Stimulated activated CD8-positive, alpha-beta memory T cell treated with anti-CD3 and anti-CD28 coated beads, Interleukin-4, amount 100 ng/mL, for 24 hours (primary cell): ENCODE measurements at places on chromosomes 4 and X.

- no peak for DNase-seq
These were observed 77.6 kb downstream of the COX18 start for GRCh38 chr4:72991873-72992272.

DNA sequence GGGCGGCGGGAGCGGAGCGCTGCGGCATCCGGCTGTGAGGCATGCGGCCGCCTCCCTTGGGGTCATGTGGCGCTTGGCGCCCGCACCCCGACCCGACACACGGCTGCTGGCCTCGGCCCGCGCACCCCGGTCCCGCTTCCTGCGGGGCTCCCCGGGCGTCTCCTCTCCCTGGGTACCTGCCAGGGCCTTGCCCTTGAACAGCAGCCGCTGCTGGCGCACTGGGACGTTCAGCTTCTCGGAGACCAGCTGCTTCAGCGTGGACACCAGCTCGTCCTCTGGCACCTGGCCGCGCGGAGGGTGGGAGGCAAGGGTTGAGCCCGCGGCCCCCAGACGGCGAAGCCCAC lies 391 bp downstream of the UBL4A start:
- no peak for DNase-seq

DNA sequence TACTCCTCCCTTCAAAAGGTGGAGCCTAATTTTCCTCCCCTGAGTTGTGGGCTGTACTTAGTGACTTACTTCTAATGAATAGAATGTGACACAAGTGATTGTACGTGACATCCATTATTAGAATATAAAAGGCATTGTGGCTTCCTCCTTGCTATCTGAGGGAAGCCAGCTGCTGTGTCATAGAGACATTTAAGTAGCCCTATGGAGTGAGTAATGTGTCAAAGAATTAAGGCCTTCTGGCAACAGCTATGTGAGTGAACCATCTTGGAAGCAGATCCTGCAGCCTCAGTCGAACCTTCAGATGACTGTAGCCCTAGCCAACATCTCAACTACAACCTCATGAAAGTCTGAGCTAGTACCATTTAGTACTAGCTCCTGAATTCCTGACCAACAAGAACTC lies 76.1 kb downstream of the BCOR start:
- no peak for DNase-seq

DNA sequence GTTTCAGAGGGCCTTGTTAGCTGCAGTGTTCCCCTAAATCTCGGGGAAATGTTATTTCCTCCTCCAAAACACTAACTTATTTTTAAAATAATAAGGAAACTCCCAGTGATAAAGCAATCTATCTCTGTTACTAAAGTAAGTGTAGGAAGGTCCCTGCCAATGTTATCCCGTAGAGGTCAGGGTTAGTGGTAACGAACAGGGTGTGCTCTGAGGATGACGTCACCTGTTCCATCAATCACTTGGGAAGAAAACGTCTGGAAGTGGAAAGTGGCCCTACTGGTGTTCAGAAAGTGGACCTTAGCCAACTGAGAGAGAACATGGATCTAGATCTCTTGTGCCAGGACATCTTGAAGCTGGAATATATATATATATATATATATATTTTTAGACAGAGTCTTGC lies 249.5 kb downstream of the BCOR start:
- no peak for DNase-seq

DNA sequence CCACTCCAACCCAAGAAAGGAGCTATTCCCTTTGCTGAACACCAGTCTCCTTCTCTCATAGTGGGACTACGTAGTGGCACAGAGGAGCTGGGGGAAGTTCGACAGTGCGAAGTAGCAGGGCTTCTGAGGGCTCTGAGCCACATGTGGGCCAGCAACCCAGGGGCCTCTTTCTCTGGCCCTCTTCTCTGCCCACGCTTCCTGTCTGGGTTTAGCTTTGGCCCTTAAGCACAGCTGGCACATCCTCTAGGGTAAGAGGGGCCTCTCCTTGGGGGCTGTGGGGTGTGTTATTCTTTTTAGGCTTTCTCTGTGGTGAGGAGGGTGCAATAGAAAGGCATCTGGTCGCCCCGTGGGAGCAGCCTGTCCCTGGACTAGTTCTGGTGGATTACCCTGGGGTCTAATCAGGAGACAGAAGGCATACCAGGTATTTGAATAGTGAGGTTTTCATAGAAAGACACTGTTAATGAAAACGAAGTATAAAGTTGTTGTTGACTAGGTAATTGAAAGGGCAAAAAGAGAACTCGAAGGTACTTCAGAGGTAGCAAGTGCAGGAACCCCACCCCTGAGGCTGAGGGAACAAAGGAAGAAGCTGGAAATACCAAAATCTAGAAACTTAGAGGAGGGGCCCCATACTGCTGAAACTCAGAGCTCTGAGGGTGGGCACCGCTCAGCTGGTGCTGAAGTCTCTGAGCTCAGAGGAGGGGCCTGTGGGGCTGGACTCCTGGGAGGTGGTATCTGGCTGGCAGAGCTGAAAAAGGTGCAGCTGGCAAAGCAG lies 151.9 kb upstream of the RPS6KA3 start:
- no peak for DNase-seq

DNA sequence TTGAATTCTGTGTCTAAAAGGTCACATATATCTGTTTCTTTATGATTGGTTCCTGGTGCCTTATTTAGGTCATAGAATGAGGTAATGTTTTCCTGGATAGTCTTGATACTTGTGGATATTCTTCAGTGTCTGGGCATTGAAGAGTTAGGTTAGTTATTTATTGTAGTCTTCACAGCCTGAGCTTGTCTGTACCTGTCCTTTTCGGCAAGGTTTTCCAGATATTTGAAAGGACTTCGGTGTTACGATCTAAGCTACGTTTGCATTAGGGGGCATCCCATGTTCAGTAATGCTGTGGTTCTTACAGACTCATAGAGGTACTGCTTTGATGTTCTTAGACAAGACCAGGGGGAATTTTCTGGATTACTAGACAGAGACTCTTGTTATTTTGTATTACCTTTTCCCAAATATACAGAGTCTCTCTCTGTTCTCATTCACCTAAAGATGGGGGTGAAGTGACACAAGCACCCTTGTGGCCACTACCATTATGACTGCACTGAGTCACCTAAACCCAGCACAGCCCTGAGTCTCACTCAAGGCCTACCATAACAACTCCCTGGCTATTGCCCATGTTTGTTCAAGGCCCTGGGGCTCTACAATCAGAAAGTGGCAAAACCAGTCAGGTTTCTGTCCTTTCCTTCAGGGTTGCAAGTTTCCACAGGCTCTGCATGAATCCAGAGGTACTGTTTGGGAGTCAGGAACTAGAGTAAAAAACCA lies 30.1 kb upstream of the CYSLTR1 start:
- no peak for DNase-seq

DNA sequence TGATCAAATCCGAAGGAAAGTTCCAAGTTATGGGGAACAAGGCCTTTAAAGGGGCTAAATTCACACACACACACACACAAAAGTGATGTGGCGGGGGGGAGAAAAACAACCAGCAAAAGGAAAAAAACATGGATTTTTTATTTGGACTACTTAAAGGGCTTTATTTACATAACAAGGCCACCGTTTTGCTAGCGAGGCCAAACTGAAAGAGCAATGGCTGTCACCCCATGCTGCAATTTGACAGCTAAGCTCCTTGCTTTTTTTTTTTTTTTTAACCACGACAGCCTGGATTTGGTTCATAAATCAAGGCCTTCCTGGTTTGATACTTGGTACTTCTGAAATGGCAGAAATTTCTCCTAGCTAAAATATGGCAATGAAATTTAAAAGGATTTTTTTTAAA lies 99.6 kb upstream of the PTCHD1 start:
- no peak for DNase-seq

- DNase-seq, result no peak
These were observed 91.2 kb downstream of the RLIM start for GRCh38 chrX:74523224-74523623.
